ENCODE measurements at places on chromosomes 6 and 20.
A peak's percentile ranks its signal among the peaks of the same experiment; 100 is the strongest.

DNA sequence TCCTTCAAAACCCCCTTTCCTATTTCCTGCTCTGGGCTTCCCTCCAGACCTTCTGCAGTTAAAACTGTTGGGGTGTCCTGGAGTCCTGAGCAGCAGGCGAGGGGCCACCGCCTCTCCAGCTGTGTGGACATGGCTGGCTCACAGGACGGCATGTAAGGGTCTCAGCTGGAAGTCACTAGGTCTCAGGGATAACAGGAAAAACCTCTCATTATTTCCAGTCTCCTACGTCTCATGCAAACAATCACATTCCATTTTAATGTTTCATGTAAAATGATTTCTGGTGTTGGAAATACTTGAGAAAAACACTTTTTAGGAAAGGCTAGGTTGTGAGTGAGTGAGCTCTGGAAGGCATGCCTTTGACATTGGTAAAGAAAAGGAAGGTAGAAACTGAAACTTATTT is 158.7 kb downstream of the SCML4 start:
- DNase-seq = no peak

GRCh38 chr20:8589956-8590355 is 457.9 kb downstream of the PLCB1 start:
- DNase-seq = no peak

DNA sequence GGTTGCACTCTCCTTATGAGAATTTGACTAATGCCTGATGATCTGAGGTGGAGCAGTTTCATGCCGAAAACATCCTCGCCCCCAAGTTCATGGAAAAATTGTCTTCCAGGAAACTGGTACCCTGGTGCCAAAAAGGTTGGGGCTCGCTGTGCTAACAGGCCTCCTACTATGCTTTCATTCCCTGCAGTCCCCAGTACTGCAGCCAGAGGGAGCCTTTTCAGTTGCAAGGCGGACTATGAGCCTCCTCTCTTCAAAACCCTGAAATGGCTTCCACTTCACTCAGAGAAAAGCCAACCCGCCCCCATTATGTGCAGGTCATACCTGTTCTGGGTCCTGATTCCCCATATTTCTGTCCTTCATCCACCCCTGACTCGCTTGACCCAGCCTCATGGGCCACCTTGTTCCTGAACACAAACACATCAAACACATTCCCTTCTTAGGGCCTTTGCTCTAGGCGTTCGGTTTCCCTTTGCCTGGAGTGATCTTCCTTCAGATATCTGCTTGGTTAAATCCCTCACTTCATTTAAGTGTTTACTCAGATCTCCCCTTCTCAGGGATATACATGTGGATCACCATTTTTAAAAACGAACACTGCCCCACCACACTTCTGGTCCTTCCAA is 173.7 kb downstream of the PHACTR1 start:
- no peak for DNase-seq

DNA sequence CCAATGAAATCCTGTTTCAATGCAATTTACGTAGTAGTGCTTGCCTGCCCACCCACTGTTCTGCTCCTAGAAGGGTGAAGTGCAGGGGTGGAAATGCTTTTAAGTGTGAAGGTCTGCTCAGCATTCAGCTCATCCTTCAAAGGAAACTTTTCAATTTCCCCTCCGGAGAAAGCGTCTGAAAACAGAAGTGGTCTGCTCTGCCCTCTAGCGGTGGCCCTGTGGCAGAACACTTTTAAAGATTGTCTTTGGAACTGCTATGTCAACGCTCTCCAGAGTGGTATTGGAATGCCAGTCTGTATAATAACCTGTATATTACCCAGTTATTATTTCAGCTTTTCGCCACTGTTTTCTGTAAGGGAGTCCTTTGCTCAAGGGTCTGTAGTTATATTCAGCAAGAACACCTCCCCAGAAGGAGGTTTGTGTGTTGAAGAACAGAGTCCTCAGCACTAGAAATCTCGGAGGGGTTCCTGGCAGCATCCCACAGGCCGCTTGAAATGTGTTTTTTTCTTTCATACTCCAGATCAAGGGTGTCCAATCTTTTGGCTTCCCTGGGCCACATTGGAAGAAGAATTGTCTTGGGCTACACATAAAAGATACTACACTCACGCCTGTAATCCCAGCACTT is 63.1 kb upstream of the KLHL31 start:
- peak; percentile 20 for DNase-seq

GRCh38 chr6:142975365-142975764 is 30.4 kb upstream of the HIVEP2 start:
- no peak for DNase-seq

- DNase-seq = no peak
Observed at GRCh38 chr6:87431263-87431662, 23.5 kb downstream of the CFAP206 start.

DNA sequence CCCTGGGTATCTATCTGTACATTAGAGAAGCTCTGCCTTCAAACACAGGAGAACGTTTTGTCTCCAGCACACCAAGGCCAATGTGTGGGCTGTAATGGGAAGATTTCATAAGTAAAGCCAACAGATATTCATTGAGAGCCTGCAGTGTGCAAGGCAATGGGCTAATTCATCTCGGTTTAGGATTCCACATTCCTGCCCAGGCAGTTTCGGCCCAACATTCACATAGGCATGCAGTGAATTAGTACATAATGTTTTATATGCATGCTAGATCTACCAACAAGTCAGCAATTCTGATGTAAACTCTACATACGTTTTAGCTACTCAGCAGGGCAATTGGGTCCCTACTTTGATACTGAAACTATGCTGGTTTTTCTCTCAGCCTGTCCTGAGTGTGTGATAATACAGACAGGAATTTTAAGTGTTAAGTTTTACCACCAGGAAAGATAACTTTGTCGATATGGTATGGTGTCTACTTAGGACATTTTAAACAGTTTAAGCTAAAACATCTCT is 46.9 kb upstream of the NAA20 start:
- DNase-seq = no peak

GRCh38 chr20:57936636-57937385 is 227.0 kb upstream of the PMEPA1 start:
- DNase-seq = no peak

- no peak for DNase-seq
Observed at GRCh38 chr6:42251500-42251899, 33.8 kb upstream of the MRPS10 start.

DNA sequence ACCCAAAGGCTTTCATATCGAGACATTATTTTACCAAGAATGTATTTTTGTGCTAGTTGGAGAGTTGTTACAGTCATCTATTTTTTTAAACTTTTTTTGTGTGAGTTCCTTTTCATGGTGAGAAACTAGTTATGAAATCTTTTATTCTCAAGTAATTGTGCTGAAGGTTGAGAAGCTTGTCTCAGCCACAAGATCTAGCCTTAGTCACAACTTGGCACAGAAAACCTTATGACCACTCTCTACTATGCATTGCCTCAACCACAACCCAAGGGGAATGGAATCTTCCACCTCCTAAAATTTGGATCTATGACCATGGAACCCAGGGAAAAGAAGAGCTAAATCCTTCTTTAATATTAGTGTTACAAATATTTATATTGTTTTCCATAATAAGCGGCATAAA is 58.5 kb downstream of the HS3ST5 start:
- no peak for DNase-seq

GRCh38 chr6:129889580-129889979 is 28.5 kb upstream of the TMEM244 start:
- DNase-seq = no peak

DNA sequence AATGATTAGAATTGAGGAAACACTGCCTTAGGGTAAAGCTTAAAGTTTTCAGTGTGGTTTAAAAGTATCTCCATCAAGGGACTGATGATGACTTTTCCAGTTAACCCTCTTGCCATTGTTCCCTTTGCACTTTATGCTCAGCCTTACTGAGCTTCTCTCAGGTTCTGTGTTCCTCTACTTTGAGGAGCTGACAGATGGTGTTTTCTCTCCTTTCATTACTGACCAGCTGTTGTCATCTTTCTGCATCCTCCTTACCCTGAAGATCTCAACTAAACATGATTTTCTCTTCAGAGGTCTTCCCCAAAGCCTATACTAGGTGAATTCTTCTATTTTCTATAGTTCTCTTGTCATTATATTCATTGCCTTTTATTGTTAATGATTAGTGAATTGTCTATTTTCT is 475.6 kb upstream of the SYNCRIP start:
- DNase-seq = no peak

- no peak for DNase-seq
Observed at GRCh38 chr6:121780325-121781321, 345.2 kb downstream of the GJA1 start.

DNA sequence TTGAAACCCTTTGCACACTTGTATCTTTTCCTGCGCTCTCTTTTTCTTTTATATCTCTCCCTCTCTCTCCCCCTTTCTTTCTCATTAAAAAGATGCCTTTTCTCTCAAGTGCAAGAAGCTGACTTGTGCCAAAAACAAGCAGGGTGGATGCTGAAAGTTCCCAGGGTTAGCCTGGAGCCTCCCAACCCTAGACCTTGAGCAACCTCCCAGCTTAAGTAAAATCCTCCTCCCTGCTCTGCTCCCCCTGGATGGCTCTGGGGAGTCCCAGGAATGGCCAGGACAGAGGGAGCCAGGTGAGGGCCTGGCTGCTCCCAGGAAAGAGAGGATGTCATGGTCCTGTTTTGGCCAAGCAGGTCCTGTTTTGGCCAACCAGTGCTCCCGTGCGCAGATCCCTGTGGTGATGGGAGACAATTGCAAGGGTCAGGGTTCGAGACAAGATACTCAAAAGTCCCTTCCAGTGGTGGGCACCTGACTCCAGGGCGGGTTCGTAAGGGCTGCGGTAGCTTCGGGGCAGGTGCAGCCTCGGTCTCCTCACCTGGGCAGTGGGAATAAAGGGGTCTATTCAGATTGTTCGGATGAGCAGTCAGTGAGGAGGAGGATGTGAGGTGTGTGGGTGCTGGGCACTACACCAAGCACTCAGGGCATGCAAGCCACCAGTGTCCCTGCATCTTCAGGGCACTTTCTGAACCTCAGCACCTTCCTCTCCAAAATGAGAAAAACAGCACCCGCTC is 49.4 kb downstream of the EYA2 start:
- no peak for DNase-seq

DNA sequence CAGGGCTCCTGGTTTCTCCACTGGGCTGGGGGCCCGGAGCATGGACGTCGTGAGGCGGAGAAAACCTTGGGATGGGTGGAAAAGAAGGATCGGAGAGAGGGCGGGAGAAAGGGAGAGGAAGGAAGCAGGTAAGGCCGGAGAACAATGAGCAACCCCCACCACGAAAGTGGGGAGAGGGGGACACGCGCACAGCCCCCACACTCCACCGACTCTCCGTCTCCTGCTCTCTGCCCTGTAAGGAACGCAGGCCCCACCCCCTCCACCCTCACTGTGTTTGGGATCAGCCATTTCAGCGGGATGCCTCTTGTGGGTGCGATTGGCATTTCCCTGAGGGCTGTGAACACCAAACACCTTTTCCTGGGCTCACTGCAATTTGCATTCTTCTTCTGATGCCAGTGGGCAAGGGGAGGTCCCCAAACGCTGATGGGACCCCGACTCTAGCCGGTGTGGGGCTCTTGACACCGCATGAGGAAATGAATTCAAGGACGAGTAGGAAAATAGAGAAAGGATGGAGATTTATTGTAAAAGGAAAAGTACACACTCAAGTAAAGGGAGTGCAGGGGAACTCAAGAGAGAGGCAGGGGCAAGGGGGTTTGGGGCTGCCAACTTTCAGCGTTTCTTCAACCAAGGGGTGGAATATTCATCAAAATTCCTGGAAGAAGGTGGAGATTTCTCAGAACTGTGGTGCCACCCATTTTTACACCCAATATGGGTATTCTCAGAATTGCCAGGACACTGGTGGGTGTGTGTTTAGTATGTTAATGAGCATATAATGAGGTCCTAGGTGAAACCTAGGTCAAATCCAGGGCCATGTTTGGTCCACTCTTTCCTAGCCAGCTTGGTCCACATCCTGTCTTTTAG is 13.1 kb upstream of the RAET1L start:
- DNase-seq = no peak

DNA sequence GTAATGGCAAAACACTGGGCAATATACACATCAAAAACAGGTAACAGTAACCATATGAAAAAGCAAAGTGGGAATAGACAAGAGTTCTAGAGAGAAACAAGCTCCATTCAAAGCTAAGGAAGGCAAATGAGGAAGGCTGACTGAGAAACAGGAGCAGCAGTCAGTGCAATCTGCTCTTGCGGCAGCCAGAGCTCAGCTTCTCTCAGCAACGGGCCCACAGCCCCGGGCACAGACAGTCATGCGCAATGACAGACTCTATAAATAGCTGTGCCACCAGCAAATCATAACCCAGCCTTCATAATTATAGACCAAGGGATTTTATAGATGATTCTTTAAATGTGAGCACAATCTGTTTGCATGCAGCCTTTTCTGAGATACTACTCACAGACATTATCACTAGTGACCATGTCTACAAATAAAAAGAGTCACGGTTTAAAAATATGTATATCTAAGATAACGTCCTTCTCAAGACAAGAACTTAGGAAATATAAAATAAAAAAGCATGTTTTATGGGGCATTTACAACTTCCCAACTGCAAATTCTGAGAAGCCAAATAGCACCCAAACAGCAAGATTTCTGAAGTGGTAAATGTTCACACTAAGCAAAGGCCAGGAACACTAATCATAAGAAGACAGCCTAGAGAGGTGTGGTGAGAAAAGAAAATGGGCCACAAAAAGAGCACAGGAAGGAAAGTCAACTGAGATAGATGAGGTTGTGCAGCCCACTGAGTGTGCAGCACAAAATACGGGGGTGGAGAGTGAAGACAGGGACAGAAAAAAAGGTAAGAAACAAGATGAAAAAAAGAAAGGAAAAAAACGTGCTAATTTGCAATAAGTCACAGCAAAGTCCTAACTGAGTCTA is 39.9 kb upstream of the BEND6 start:
- no peak for DNase-seq

DNA sequence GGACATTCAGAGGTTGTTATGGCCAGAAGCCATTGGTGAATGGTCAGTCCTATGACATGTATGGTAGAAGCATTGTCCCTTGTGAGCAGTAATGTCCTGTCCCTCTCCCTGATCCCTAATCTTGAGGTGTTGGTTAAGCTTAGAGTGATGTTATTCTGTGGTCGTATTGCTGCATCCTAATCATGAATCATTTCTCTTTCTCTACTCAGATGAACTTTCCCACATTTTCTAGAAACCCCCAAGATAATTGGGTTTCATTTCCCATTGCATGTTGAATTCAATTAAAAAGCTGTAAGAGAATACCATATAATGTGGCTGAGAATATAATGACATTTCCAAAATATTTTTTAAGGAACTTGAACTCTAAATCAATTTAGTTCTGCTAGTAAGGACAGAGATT is 175.1 kb downstream of the PLCB4 start:
- DNase-seq = no peak

- no peak for DNase-seq
Observed at GRCh38 chr6:83862776-83863471, 3.4 kb downstream of the CYB5R4 start.

DNA sequence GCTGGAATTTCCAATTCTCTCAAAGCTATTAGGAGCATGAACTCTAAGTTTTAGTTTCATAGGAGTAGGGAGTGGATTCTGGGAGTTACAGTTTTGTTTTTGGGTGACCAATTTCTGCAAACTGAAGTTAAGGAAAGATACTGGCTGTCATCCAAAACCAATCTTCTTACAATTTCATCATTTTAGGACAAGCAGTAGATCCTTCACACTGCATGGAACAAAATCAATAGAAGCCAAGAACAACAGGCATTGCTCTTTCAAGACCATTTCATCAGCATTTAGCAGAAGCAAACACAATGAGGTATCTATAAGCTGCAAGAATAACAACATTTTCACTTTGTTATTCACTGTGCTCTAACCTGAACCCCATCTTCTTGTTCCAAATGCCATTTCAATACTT is 173.0 kb downstream of the GMDS start:
- no peak for DNase-seq
